Prostate gland (tissue), 2 donors: ENCODE measurements at places on chromosomes 2 and 18. TPM values are rescaled to one million over a fixed set of nuclear protein-coding genes. Genes with fewer than 3 reads are reported as not detected.

DNA sequence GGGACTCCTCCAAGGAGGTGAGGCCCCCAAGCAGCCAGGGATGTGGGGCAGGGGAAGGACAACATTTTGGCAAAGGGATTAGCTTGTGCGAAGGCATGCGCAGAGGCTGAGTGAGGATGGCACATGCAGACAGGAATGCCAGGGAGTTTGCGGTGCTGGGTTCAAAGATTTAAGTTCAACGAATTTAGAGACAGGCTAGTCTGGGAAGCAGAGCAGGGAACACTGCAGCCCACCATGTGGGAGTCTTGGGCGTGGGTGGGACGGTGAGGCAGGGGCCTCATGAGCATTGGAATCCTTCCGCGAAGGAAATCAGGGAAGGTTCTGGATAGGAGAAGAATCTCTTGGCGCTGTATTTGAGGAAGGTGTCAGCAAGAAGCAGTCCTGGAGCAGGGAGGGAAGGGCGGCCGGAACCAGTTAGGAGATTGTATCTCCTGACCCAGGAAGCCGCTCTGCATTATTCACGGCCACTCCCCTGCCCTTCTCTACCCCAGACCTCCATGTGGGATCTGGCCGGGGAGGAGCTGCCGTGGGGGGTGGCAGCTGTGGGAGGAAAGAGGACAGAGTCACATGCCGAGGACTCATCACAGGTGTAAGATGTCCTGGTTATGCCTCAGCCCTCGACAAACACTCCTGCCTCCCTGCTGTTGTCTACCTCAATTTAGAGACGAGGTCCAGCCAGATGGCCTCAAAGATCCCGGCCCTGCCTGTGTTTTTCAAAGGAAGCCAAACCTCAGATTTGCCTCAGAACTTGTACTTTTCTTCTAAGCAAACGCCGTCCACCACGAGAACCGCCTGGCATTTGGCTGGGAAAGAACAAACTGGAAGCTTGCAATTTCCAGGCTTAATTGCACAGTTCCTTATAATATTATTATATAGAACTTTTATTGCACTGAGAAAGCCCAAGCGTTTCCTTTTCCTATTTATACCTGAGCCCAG is 123.7 kb upstream of the SMAD2 start:
- no peak for DNase-seq

DNA sequence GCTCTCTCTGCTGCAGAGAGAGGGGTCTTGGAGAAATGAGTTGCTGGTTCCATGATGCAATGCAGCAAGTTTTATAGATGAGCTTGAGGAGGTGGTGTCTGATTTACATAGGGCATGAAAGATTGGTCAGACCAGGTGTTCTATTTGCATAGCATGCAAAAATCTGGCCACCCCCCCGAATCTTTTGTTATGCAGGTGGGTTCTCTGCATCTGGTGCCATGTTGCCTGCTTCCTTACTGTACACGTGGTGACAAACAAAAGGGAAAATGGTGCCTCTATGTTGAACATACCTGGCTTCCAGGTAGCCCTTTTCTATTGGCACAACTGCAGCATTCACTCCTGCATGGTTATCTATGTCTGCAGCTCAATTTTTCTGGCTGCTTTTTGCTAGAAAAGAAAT is 169.4 kb downstream of the GALNT1 start:
- DNase-seq = no peak

- DNase-seq = no peak
These were observed 73.7 kb upstream of the DPP10 start for GRCh38 chr2:114368705-114369104.

DNA sequence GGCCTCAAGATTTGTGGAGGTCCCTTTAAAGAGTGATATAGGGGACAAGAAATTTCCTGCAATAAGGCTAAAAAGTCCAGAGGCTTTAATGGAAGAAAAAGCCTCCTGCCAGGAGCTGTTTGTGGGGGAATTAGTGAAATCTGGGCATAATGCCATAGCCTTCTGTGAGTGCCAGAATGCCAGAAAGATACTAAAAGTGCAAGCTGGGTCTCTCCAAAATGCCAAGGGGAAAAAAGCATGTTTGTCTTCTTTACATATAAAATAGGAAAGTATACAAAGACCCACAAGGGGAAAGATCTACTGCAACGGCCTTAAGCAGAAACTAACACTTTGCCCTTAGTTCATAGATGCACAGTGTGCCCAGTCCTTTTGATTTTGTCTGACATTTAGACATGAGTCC is 647.7 kb upstream of the ZNF804A start:
- DNase-seq = no peak

- DNase-seq = peak; percentile 78
These were observed 93.9 kb upstream of the LGALSL start for GRCh38 chr2:64359892-64360657.

DNA sequence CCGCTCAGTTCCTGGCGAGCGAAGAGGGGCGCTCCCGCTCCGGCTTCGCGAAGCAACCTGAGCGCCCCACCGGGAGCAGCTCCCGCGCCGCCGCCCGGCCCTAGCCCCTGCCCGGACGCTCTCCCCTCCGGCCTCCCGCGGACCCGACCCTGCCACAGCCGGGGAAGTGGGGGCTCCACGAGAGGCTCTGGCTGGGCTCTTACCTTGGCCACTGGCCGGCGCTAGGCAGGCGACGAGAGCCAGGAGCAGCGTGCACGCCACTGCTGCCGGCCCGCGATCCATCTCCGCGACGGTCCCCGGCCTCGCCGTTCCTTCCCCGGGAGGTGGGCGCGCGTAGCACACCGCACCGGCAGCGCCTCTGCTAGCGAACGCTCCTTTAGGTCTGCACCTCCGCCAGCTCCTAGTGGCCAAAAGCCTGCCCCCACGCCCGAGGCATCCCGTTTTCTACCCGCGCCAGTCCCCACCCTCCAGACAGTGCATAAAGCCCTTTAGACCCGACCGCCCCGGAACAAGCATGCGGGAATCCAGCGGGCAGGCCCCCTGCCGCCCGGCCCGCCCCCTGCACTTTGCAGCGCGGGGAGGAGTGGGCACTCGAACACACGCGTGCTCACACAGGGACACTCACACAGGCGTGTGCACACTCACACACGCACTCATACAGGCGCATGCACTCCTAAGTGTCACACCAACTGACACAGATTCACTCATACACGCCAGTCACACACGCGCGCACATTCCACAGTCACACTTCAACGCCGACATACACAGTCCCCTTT is at the start of gene LRP2:
Gene LRP2 (minus strand): TSS at position 417 of the 776 bp plus-strand sequence. CDS start 135 bp downstream, at position 282.
- no peak for DNase-seq

DNA sequence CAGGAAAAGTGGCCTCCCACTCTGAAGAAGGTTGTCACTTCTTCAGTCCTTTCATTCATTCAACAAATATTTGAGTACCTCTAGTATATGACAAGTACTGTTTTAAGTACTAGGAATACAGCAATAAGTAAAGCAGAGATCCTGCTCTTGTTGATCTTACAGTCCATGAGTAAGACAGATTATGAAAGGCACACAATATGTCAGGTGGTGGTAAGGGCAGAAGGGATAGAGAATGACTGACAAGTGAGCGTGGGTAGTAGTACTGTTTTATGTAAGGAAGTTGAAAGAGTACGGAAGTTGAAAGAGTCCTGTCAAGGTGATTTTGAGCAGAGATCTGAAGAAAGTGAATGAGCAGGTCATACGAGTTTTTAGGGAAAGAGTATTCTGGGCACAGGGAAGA is 111.3 kb downstream of the GALNT1 start:
- DNase-seq = no peak

GRCh38 chr2:150165988-150166312 is 321.5 kb downstream of the RND3 start:
- DNase-seq = no peak

The RIT2 gene
- total RNA-seq = not detected

The BOLL gene
- 13.9 TPM for total RNA-seq

The DCDC2C gene
- 5.9 TPM for total RNA-seq
